ENCODE measurements at places on chromosomes 12 and 14.
A peak's percentile ranks its signal among the peaks of the same experiment; 100 is the strongest.

GRCh38 chr14:101063121-101063520 lies 159.6 kb upstream of the RTL1 start:
- no peak for DNase-seq

- DNase-seq, result no peak
Measured at GRCh38 chr12:63302269-63302940, 151.4 kb upstream of the AVPR1A start.

DNA sequence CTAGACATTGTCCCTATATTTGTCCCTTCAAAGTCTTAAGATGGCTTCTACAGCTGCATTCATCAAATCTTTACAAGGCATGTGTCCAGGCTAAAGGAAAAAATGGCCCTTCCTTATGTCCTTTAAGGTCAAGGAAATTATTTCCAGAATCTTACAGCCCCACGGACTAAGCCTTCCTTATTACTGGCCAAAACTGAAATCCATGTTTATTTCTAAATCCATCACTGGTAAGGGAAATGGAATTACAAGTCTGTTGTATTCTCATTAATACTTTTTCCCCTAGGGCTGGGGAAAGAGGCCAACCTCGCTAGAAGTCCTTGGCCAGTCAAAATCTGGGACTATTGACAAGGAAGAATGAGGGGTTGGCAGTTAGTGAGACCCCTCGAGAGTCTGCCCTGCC lies 252.5 kb downstream of the TMEM132C start:
- DNase-seq, result no peak

GRCh38 chr12:120230326-120230973 lies 29.5 kb upstream of the RPLP0 start:
- DNase-seq, result no peak

GRCh38 chr14:99754141-99755067 lies 38.8 kb upstream of the EML1 start:
- no peak for DNase-seq

DNA sequence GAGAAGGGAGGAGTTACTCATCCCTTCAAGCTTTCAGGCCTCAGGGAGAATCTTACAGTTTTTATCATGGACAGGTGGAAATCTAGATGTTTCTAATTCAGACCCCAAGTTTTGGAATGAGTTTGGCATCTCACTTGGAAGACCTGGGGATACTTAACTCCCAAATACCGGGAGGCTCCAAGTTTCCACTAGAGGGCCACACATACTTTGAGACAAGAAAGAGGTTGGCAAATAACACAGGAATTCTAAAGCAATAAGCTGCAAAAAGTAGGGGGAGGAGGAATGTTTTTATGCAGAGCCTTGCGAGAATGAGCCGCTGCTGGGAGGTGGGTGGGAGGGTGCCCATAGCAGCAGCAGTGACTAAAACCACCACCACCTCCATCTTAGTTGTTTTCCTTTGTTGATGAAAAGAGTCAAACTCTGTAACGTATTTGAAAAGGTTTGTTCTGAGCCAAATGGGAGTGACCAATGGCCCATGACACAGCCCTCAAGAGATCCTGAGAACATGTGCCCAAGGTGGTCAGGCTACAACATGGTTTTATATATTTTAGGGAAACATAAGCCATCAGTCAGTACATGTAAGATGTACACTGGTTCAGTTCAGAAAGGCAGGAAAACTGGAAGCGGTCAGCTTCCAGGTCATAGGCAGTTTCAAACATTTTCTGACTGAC lies 34.2 kb upstream of the RNASE1 start:
- DNase-seq, result peak; percentile 29

GRCh38 chr12:17304503-17305347 lies 698.8 kb upstream of the LMO3 start:
- no peak for DNase-seq

GRCh38 chr14:59247801-59248584 lies 59.5 kb downstream of the DAAM1 start:
- no peak for DNase-seq

- no peak for DNase-seq
Measured at GRCh38 chr14:40847480-40847879, 759.2 kb upstream of the LRFN5 start.

DNA sequence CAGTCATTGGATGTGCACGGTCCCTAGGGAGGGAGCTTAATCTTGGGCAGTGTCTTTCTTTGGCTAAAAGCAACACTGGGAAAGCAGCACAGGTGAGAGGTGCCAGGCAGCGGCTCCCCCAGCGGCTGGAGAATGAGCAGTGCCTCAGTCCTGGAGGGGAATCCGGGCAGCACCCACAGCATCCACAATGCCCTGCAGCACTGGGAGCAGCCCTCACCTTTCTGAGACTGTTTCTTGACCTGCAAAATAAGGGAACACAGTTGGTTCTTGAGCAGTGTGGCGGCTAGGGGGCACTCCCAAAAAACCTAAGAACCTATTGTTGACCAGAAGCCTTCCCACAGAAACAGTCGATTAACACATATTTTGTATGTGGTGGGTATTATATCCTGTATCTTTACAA lies 75.8 kb downstream of the SINHCAF start:
- DNase-seq, result no peak

DNA sequence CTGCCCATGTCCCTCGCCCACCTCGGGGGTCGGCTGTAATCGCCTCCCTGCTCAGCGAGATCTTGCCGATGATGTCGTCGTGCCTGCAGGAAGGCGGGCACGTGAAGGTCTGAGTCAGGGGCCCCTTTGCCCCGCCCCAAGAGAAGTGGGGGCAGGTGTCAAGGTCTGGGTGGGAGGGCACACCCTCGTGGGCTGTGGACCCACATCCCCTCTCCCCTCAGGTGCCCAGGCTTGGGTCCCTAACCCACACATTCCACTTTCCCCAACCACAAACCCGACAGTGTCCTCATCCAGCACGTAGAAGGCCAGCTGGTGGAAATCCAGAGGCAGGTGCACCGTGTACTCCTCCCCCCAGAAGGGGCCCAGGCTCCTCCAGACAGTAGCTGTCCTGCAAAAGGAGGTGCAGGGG lies 7.8 kb downstream of the RASAL1 start:
- DNase-seq, result no peak

- no peak for DNase-seq
Measured at GRCh38 chr14:22836301-22837113, at the start of gene MMP14. MMP14 (plus strand) TSS chr14:22836585; CDS start chr14:22836818, 233 bp downstream.

DNA sequence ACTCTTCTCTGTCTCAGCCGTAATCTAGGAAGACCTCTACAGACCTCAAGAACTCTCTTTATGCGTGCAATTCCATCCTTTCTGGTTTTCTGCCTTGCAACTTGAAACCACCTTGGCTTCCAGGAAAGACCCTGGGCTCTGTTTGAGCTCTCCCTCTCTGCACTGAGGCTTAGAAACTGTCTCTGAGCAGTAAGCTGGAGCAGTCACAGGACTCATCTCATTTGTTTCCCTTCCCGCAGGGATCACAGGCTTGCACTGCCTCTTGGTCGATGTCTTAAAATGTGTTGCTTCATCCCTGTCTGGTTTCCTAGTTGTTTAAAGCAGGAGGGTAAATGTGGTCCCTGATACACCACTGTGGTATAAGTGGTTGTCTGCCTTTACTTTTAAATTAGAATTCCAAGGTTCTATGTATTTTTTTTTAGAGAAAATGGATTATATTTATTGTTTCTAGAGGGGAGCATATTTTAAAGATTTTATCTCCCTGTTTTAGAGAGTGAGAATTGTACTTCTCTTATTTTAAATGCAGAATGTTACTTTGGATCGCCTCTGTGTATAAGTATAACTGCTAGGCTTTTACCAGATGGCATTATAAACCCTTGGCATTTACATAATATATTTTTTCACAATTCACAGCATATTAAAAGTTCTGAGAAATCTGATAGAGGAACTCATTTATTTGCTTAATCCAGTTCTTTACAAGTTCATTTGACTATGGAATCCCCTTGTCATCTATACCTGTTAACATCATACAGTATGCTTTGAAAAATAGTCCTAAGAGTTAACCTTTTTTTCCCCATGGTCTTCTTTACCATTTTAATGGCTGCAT lies 26.4 kb downstream of the EID3 start:
- no peak for DNase-seq

DNA sequence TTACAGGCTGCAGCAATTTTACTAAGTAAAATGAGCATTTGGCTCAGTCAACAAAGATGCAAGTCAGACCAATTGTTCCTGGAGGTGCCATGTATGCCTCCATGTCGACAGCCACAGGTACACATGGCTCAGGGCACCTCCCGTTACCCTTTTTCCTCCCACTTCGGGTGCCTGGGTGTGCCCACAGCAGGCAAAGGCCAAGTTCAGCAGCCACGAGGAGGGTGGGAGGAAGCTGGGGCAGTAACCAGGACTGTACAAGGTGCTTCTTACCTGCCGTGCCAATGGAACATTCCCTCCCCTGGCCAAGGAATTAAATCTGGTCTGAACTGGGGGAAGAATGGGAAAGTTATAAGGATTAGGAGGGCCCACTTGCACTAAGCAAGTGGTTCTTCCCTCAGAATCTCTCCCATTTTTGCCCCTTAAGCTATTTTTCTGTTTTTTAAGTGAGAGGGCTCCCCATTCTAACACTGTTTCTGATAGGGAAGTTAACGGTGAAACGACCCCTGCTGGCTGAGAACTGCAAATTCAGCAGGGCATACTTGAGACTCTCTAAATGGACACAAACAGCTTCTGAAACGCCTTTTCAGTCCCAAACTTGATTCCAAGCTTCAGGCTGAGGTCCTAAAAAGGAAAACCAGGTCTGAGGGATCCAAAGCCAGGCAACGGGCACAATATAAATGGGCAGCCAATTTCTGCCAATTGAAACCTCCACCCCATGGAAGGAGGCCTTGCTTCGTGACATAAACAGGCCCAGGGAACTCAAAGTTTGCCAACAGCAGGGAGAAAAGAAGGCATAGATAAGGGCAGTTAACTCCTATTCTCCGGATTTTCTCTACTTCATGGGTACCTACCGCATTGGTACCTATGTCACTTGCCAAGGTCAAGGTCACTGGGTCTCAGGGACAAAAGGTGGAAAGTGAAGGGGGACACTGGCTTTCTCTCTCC lies 24.8 kb downstream of the CLECL1 start:
- peak; percentile 68 for DNase-seq

DNA sequence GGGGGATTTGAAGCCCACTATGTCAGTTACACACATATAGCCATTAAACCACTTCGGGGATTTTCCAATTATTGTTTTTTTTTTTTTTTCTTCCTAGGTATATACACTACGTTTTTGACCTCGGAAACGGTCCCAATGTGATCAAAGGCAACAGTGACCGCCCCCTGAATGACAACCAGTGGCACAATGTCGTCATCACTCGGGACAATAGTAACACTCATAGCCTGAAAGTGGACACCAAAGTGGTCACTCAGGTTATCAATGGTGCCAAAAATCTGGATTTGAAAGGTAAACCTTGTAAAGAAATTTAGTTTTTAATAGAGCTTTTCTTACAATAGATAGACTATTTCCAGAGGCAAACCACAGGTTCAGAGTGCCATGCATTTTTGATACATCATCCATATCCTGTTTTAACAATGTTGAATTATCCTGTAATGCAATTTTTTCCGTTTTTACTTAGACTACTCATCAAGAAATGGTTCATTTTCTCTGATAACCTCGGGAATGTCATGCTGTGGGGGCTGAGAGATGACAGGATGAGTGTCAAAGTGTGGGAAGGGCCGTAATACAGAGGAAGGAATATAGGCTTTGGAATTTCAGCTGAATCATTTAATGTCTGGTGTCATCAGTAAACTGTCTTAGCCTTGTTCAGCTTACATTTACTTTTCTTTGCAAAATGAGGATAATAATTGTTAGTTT lies 797.1 kb downstream of the NRXN3 start:
- DNase-seq, result no peak

DNA sequence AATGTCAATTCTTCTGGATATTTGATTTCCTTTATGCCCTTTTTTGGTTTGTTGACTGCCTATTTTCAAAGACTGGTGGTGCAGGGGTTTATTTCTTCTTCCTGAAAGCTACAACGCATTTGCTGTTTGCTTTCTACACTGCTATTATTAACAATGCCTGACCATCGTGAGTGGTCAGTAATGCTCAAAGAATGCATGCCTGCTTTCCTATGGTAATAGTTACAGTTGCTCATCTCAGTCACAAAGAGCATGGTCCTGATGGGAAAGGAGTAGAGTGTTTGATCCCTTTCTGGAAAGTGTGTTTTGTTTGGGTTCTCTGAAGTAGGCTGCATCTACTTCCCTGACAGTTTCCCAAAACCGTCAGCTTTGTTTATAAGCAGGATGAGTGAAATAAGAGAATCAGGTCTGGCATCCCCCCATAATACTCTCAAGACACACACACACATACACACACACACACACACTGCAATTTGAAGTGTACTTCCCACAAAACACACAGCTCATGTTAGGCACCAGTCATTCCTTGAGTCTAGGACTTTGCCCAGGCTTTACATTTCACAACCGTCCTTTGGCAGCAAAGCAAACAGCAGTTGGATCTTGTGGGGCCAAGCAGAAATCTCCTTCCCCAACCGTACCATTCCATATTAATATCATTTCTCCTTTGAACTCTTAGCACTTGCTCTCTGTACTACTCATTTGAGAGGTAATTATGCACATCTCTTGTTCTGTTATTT lies 56.6 kb downstream of the SUDS3 start:
- DNase-seq, result no peak

- no peak for DNase-seq
Measured at GRCh38 chr12:39595928-39596327, 23.7 kb downstream of the ABCD2 start.

- DNase-seq, result peak; percentile 8
Measured at GRCh38 chr12:14664434-14665023, 31.9 kb downstream of the GUCY2C start.

DNA sequence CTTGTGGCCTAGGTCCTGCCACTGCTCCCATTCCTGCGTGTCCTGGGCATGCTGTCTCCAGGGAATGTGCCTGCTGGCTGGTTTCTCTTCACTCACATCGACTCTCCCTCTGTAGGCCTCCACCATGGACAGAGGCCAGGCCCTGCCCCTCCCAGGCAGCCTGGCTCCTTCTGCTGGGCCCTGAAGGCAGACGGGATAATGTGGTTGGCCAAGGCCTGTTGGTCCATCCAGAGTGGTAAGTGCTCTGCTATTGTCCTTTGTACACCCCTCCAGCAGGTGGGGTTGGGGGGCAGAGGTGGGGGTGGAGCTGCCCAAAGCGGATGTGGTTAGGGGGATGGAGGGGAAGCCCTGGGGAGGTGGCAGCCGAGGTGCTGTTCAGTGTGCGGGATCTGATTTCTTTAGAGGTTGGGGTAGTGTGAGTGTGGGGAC lies 9.5 kb upstream of the NR4A1 start:
- no peak for DNase-seq

DNA sequence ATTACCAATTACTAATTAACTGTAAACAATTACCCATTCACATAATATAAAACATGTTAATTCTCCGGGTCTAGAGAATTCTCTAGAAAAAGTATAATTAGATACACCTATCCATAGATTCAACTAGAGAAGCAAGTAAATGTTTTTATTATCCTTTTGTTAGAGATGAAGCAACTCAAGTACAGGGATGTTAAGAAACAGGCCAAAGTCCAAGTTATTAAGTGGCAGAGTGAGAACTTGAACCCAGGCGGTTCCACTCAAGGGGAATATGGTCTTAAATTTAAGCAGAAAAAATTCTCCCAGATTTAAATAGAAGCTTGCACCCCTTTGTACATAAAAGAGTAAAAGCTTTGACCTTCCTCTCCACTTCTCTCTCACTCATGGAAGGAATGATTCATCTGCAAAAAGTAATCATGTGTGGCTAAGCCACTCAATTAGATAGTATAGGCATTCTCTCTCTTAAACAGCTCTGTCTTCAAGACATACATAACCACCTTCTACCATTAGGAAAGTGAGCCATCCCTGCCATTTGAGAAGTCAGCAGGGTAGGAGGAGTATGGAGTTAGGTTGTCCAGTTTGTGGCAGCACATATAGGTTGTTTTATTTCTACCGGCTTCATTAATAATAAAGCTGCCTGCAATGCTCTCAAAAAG lies 34.1 kb downstream of the ERGIC2 start:
- DNase-seq, result no peak

GRCh38 chr12:71655495-71655894 lies 8.2 kb downstream of the ZFC3H1 start:
- no peak for DNase-seq

GRCh38 chr12:120468821-120469449 lies 613 bp downstream of the SRSF9 start:
- DNase-seq, result no peak

All from hematopoietic multipotent progenitor cell treated with erythropoietin and hydrocortisone succinate and interleukin-3 and kit ligand, for 15 days (in vitro differentiated cells).